Lower lobe of right lung (tissue), 2 donors: ENCODE measurements at places on chromosomes 1 and 21.
A peak's percentile ranks its signal among the peaks of the same experiment; 100 is the strongest.

DNA sequence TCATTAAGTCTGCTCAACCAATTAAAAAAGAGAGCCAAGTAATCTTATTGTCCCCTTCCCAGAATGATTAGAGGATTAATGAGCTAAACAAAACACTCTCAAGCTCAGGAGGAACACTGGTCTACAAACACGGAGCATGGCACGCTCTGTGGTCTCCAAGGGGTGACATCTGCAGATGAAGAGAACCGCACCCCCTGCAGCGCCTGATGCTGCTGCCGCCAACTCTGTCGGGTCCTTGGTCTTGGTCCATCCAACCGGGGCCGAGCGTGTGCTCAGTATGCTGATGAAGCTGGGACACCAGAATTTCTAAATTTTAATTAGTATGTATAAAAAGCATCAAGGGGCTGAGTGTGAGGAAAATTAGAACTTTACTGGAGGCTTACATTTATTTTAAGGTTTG lies 82.7 kb downstream of the LPAR3 start:
- DNase-seq, result no peak

GRCh38 chr1:111908011-111908621 lies 81.4 kb downstream of the KCND3 start:
- no peak for DNase-seq

DNA sequence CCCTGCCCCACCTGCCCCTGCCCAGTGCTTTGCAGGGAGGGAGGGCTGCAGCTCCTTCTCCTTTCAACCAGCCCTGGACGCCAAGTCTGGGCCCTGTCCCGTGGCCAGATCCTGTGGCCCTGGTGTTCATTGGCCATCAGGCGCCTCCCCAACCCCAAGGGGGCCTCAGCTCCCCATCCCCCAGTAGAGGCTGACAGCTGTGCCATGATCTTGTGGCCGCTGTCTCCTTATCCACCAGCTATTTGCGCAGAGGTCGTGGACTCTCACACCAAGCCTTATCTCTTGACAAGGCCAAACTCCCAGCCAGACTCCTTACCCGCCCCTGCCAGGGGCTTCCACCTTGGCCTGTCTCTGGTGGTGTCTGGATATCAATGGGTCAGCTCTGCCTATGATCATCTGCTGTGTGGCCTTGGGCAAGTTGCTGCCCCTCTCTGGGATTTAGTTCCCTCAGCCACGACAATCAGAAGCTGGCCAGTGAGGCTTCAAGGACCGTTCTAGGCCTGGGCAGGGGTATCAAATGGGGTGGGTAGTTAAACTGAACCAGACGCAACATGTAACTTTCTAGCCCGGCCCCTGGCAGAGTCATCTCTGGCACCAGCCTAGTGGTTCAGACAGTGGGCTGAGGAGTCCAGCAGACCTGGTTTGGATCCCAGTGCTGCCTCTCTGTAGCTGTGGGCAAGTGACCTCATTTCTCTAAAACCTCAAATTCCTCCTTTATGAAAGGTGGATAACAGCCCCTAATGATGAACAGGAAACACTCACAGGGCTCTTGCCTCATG lies 3.3 kb upstream of the COL8A2 start:
- no peak for DNase-seq

- DNase-seq, result no peak
Observed at GRCh38 chr1:36387141-36387949, 1.6 kb upstream of the STK40 start.

DNA sequence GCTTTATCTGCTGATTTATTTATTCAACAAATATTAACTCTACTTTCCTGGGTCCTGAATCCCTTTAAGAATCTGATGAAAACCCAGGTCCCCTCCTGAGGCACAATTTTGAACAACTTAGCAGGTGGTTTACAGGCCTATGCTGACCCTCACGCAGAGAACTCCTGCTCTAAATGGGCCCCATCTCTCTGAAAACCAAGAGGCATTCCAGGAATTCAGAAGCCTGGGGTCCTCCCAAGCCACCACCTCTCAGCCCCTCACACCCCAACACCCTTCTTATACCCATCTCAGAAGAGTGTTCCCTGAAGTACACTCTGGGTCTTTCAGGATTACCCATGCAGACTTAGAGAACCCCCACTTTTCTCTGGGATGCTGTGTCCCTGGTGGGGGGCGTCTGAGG lies 34.5 kb downstream of the LHX4 start:
- DNase-seq, result no peak

GRCh38 chr1:74522148-74522547 lies 9.7 kb upstream of the LRRC53 start:
- DNase-seq, result no peak

- no peak for DNase-seq
Observed at GRCh38 chr1:180486092-180486491, 16.3 kb downstream of the ACBD6 start.

DNA sequence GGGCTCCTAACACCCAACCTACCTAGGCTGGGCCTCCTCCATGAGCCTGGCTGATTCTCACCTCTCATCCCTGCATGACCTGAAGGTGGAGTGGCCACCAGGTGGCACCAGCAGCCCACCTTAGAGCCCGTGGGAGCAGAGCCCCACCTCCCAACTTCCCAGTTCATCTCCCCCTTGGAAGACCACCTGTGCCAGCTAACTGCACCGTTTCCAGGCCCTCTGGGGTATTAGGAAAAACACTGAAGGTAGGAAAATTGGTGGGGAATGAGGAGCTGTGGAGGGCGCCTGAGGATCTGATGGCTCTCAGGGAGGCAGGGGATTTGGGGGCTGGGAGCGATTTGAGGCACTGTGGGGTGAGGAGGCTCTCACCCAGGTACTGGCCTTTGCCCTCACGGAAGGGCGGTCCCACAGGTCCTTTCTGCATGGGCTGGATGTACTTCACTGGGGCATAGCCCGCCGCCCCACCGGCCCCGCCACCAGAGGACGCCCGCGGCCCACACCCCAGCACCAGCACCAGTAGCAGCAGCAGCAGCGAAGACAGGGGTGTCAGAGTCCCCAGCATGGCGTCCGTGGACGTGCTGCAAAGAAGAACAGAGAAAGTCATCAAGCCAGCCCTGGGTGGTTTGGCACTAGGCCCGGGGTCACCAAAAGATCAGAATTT lies 11.1 kb downstream of the ADPRS start:
- DNase-seq, result peak; percentile 85

DNA sequence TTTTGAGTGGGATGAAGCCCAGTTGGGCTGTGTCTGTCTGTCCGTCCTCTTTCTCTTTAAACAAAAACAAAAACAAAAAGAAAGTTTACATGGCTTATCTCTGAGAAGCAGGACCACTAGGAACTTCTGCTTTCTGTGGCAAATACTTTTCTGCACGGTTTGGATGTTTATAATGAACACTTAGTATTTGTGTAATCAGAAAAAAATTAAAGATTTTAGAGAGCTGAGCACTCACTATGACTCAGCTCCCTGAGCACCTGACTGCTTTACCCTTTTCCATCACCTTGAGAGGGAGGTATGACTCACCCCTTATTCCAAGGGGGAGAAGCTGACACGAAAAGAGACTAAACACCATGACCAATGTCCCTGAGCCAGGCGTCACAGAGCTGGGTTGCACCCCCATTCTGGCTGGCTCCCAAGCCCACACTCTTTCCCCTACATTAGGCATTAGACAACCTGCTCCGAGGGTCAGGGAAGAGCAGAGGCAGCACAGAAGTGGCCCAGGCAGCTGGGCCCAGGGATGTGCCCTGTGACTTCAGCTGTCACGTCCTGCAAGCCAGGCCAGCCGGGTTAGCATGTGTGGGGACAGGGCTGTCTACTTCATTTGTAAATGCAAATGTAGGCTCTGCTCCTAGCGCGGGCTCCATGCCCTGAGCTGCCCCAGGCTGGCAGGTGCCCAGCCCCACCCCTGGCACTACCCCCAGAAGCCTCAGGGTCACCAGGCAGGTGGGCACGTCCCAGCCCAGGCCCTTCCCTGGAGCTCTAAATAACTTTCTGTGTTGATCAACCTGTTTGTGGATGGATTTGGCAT lies 30.4 kb downstream of the RAP1GAP start:
- DNase-seq, result peak; percentile 73

DNA sequence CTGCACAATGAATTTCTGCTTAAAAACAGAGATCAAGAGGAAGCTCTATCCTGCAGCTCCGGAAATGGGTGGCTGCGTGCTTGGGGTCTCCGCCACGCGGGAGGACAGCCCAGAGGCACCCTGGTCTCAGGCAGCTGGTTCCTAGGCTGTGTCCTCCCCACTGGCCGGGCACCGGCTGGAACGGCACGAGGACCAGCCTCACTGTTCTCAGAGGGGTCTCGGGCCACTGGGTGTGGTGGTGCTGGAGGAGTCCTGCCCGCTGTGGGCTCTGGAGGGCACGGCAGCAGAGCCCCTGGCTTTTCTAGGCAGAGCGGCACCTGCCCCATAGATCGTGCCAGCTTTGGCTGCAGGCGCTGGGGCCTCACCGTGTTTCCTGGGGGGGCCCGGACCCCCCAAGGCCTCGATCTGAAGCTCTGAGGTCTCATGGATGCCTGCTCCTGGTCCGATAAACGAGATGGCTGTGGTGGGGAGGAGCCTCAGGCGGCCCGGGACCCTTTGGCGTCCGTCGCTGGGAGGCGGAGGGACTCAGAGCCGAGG lies 8.2 kb upstream of the RNF223 start:
- DNase-seq, result no peak

DNA sequence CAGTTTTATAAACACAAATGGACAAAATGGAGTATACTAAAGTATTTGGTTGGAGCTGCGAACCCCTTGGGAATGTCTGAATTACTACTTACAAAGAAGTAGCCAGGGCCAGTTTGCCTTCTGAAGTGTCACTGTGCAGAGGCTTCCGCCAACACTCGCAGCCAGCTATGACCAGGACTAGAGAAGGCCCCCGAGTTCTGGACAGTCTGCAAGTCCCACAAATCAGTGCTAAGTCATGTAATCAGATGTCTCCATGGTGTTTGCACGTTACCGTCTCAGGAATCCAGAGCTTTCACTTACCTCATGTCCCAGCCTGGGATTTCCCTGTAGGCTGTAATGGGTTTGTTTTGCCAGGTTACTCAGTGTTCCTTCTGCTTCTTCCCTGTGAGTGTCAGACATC lies 106.6 kb upstream of the SPAG17 start:
- no peak for DNase-seq

DNA sequence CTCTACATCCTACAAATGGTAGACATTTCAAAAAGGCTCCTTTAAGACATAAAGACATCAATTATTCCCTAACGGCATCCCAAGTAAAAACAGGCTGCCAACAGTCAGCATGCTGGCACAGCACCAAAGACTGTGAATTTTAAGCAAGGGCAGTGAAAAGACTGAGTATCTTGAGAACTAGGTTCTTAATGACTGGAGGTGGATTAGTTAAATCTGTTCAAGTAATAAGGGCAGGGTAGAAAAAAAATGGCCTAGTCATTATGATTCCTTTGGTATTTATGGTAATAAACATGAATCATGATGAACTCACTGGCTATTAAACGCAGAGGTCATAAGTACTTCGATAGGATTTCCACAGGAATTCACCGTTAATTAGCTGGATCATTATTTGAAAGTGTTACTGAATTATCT lies 75.2 kb downstream of the KIFAP3 start:
- DNase-seq, result no peak

GRCh38 chr1:7651203-7651602 lies 119.9 kb upstream of the VAMP3 start:
- no peak for DNase-seq
